Germinal center (tissue), 1 donor: ENCODE measurements at places on chromosomes 7 and 10.

GRCh38 chr7:98943336-98943735 is 65.0 kb downstream of the TRRAP start:
- no peak for DNase-seq

DNA sequence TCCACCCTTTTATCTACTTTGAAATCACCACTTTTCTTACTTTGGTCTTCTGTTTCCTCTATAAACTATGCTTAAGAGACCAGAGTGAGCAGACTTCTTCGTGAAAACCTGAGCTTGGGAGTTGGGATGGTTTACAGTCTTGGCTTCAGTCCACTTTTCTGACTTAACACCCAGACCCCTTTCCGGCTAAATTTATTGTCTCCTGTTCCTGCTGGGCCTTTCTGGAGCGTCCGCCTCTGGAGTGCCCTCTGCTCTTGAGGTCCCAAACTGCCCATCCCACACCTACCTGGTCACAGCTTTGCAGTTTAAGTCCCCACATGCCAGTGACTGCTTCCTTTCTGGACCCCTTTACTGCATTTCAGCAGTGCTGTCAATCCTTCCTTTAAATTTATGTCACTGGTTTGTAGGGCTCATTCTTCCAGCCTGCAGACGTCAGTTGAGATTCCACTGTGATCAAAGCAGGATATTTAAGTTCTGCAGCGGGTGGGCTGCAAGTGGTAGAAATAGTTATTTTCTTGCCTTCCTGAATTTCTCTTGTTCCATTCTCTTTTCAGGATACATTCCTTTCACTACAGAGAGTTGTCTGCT is 80.3 kb downstream of the KAT6B start:
- no peak for DNase-seq

- no peak for DNase-seq
These were observed 78.3 kb upstream of the THSD7A start for GRCh38 chr7:11910253-11910652.

GRCh38 chr7:69435711-69436110 is 162.6 kb upstream of the AUTS2 start:
- no peak for DNase-seq

DNA sequence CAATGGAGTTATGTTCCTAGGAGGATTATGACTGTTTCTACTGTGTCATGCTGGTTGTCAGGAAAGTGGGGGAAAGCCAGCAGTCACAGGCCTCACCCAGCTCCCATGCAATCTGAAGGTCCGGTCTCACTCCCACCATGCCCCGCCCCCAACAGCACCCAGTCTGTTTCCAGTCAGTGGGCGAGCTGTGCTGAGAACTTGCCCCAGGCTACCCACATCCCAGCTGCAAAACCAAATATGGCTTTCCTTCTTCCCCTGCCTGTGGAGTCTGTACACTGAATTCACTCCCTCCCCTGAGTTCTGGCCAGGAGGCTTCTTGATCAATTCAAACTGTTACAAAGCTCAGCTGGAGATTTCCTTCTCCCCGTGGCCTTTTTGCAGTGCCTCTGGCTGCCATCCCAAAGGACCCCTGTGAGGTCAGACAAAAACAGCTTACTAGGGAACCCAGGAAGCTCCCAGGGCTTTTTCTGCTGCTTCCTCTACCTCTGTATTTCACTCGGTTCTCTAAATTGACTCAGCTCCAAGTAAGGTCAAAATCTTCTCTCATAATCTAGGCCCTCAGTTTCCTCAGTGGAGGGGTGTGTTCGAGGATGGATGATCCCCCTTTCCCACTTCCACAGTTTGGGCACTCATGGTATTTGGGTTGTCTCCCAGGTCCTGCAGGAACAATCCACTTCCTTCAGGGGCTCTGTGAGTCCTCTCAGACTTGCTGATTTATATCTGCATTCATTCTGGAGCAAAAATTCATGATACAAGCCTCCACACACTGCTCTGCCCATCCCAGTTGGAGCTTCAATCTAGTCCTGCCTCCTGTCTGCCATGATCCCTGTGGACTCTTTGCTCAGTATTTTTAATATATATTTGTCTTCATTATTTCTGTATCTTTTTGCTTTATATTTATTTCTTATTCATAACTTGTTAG is 205.5 kb downstream of the SEMA3D start:
- no peak for DNase-seq

- no peak for DNase-seq
These were observed 92.7 kb downstream of the CREB5 start for GRCh38 chr7:28505014-28505413.

DNA sequence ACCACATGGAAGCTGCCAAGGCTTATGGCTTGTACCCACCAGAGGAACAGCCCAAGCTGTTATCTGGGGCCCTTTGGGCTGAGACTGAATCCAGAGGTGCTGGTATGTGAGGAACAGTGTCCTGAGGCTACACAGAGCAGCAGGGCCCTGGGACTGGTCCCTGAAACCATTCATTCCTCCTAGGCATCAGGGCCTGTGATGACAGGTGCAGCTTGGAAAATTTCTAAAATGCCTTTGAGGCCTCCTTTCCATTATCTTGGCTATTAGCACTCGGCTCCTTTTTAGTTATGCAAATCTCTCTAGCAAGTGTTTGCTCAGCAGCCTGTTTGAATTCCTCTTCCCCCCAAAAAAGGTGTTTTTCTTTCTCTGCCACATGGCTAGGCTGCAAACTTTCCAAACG is 1151.7 kb upstream of the LRRN3 start:
- no peak for DNase-seq
